Endothelial cell (in vitro differentiated cells): ENCODE measurements at places on chromosomes 16 and 17. TPM values are rescaled to one million over a fixed set of nuclear protein-coding genes. Genes with fewer than 3 reads are reported as not detected.

DNA sequence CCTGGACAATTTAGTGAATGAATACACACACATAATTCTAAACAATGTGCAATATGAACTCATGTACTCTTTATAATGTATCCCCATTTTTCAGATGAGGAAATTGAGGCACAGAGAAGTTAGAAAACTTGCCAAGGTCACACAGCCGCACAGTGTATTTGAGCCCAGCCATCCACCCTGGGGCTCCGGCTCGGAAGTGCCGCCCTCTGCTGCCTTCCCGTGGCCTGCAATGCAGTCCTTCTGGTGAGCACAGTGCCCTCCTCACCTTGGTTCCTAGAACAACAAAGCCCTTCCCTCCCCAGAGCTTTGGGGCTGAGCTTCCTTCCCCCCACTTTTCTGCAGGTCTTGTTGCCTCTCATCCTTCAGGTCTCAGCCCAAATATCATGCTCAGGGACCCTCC lies 63.7 kb downstream of the C16orf78 start:
- DNase-seq, result no peak

DNA sequence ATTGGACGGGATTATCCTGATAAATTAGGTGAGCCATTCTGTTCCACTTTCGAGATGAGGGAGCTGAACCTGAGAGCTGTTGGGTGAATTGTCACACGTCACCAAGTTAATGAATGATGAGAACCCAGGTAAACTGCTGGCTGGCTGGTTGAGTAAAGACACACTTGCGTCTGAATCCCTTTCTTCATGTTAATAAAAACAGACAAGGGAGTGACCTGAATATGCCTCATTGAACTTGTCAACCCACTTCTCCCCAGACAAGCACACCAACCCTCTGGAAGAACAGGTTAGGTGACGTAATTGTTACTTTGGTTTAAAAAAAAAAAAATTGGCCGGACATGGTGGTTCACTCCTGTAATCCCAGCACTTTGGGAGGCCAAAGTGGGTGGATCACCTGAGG lies 400.9 kb upstream of the CDH5 start:
- DNase-seq, result no peak

- DNase-seq, result no peak
Observed at GRCh38 chr16:12146966-12147365, 170.4 kb downstream of the SNX29 start.

GRCh38 chr17:41680426-41681040 lies 8.2 kb upstream of the EIF1 start:
- no peak for DNase-seq

DNA sequence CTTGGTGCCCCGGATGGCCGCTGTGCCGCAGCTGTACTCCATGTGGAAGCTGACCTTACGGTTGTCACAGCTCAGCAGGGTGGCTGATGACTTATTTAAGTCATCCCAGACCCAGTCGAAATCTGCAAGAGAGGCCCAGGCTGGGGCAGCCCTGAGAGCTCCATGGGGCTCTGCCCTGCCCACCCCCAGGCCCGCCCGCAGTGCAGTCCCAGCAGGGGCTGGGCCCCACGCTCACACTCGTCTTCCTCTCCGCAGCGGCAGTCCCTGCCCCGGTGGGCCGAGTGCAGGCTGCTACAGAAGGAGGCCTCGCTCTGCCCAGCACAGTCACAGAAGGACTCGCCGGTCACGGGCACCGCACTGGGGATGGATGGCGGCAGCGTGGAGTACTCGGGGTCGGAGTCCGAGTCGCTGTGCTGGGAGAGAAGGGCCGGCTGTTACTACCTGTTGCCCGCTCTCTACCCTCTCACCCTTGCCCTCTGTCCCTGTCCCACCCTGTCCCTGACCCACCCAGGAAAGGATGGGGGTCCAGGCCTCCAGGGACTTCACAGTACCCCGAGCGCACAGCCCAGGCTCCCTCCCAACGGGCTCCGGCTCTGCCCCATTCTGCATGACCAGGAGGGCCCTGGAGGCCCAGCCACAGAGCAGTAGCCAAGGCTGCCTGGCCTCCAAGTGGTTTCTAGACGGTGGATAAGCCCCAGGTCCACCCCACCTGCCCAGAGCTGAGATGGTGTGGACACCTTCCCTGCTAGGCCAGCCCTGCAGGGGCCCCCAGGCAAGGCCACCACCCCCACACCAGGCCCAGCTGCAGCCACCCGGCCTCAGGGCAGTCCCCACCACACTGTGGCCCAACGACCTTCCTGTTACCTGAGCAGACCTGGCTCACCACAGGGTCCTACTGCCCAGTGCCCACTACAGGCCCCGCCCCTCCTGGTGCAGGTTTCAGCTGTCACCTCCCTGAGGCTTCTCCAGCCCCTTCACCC lies 3.9 kb downstream of the SPSB3 start:
- DNase-seq, result no peak

DNA sequence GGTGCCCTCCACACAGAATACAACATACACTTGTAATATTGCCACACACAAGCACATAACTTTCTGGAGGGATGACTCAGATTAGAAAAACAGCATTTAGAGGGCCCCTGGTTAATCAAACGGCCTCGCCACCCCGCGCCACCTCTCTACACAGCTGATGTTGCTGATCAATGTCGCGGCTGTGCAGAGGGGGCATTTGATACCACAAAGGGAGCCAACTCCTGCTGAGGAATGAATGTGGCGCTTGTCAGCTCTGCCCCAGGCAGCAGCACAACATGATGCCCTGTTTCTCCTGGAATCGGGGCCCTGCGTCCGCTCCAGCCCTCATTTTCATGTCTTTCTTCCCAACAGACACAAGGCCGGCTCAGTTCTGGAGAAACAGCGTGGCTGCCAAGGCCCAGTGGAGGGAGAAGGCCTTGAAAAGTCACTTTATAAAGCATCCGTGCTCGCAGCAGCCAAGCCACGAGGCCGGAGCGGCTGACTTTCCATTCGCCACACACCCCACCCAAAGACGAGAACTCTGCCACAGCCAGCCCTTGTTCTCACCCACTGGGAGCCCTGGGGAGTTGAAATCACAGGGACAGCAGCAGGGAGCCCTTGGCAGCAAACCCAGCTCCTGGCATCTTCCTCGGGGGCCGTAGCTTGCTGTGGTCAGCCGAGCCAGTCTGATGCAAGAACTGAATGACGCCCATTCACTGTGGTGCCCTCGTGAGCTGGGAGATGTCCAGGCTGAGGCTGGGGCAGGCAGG lies 65.6 kb downstream of the XYLT1 start:
- DNase-seq, result no peak

GRCh38 chr16:81987706-81988105 lies 23.6 kb downstream of the SDR42E1 start:
- DNase-seq, result no peak

DNA sequence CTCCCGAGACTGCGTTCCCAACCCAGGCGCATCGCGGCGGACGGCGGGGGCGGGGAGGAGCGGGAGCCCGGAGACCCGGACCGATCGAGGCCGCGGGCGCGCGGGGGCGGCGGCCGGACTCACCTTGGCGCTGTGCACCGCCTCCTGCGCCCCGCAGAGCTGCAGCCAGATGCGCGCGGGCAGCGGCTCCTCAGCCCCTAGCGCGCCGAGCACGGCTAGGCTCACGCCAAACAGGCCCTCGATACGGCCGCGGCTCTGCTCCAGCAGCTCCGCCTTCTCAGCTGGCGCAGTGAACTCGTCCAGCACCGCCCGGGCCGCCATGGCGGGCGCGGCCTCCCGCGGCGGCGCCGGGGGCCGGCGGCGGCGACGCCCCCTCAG lies 339 bp downstream of the N4BP1 start:
- no peak for DNase-seq

DNA sequence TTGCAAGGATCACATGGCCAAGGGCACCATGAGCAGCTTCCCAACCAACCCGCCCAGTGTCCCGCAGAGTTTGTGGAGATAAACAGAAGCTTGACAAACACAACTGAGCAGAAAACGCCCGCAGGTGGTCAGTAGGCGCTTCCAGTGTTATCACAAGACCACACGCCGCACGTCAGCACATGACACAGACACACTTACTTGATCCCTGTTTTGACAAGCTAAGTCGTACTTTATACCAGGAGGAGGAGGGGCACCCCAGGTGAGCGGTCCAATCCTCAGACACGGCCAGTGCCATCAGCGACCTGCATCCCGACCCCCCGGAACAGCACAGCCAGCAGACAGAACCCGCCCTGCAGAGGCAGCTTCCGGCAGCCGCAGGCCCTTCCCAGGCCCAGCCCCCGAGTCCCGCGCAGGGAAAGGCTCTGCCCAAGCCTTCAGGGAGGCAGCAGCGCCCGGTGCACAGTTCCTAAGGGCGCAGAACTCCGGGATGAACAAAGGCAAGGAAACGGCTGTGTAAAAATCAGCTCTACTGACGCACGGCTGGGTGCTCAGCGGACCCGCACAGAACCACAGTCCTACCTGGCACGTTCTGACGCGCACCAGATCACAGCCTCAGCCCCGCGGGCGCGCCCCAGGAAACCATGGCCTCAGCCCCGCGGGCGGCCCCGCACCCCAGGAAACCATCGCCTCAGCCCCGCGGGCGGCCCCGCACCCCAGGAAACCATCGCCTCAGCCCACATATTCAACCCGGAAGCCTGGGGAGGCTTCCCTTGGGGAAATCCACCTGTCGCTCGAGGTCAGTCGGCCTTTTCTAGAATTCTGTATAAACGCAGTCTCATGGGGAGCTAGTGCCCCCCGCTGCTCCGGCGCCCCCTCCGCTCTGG lies 27.8 kb downstream of the AXIN1 start:
- no peak for DNase-seq

- DNase-seq, result no peak
Observed at GRCh38 chr17:78910497-78911284, 7.7 kb upstream of the CEP295NL start.

DNA sequence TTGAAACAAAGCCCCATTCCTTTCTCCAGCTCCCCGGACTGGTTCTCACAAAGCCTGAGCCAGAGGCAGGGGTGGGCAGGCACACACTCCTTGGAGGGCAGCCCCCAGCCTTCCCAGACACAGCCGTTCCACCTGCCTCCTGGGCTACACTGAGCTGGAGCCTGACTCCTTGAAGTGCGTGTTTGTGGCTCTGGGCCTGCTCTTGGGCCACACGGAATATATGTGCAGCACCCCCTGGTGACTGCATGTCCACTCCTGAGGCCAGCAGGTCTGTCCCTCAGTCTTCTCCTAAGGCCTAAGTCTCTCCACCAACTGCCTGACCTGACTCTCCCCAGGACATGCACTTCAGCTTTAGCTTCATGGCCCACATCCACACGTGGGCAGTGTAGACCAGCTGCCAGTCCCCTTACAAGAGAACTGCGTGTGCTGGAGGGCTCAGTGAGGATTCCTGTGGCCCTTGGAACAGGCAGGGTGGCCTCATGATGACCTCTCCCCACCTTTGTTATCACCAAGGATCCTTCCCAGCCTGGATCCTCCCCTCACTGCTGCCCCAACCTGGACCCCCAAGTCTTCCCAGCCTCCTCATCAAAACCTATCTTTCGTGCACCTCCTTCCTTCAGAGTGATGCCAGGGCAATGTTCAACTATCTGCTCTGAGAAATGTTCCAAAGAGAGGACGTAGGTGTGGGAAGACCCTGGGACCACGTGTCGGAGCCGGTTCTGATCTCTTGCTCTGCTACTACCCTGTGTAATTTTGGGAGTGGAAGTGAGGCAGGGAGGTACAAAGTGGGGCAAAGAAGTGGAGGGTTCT lies 12.4 kb upstream of the SLC6A2 start:
- peak; percentile 13 for DNase-seq

GRCh38 chr17:65265276-65265675 lies 128.1 kb downstream of the RGS9 start:
- no peak for DNase-seq

DNA sequence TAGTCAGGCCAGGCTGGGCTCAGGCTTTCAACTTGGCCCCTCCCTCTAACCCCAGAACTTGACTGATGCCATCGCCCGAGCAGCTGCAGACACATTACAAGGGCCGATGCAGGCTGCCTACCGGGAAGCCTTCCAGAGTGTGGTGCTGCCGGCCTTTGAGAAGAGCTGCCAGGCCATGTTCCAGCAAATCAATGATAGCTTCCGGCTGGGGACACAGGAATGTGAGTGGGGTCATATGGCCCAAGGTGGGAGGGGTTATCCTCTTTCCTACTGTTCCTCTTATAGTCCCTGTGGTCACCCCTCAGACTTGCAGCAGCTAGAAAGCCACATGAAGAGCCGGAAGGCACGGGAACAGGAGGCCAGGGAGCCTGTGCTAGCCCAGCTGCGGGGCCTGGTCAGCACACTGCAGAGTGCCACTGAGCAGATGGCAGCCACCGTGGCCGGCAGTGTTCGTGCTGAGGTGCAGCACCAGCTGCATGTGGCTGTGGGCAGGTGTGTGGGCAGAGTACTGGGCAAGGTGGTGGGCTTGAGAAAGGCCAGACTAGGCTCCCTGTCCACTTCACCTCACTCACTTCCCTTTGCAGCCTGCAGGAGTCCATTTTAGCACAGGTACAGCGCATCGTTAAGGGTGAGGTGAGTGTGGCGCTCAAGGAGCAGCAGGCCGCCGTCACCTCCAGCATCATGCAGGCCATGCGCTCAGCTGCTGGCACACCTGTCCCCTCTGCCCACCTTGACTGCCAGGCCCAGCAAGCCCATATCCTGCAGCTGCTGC lies 2.1 kb upstream of the NRN1L start:
- no peak for DNase-seq

DNA sequence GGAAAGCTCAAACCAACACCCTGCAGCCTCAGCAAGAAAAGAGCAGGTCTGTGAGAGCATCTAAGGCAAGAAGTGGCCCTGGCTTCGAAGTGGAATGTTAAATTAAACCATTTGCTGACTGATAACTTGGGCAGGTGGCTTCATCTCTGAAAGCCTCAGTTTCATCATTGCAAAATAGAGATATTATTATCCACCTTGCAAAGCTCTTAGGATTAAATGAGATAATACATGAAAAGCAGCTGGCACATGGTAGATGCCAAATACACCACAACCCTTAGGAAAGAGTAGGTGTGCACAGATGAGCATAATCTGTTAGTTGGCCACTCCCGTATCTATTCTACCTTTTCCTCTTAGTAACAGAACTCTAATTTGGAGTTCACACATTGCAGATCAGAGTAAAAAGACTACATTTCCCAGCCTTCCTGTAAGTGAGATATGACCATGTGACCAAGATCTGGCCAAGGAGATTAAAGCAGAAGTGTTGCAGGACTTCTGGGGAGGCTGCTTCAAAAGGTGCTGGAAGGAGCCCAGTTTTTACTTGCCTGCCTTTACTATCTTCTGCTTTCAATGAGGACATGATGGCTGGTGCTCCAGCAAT lies 288.7 kb downstream of the SOX9 start:
- DNase-seq, result no peak

DNA sequence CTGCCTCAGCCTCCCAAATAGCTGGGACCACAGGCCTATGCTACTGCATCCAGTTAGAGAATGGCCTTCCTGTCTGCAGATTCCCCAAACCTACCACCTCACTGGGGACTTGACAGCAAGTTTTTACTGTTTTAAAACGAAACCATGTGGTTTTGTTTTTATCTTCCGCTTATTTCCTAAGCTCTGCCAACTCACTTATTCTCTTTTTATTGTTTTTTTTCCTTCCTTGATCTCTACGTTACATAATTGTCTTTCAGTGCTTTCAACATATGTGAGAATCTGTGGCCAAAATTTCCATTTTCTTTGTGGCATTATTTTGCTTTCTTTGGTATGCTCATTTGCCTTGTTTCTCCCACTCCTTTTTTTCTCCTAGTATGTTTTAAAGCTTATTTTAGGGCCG lies 14.6 kb upstream of the SLC38A7 start:
- DNase-seq, result no peak

Gene CARHSP1
- total RNA-seq, result 127 TPM

Gene TSNAXIP1
- total RNA-seq, result 2.8 TPM

Gene RCVRN
- not detected for total RNA-seq

Gene HP
- not detected for total RNA-seq

Gene GCSH
- 30.3 TPM for total RNA-seq

Gene SPEM3
- total RNA-seq, result not detected

Gene KRTAP1-1
- total RNA-seq, result not detected

Gene CCL17
- not detected for total RNA-seq

Gene ABCA9
- total RNA-seq, result 0.23 TPM

Gene CDYL2
- total RNA-seq, result 26.6 TPM

Gene LGALS9B
- not detected for total RNA-seq

Gene SSH2
- 81.2 TPM for total RNA-seq

Gene SOST
- total RNA-seq, result 29.6 TPM

Gene CCL14
- not detected for total RNA-seq
